Tibial nerve (tissue), 4 donors: ENCODE measurements at places on chromosomes 2 and 18. TPM values are rescaled to one million over a fixed set of nuclear protein-coding genes. Genes with fewer than 3 reads are reported as not detected.

DNA sequence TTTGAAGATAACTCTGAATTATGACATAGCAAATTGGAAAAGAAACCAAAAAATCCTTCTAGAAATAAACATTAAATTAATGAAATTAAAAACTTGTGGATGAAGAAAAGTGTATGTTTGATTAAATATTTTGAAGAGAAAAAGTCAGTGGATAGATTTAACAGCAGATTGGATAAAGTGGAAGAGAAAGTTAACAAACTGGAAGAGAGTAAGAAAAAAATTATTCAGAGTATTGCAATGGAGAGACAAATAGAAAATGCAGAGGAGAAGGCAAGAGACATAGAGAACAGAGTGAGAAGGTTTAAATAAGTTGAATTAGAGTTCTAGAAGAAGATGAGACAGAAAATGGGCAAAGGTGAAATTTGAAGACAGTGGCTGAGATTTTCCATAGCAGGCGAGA is 162.8 kb downstream of the DIS3L2 start:
- DNase-seq: no peak

- DNase-seq: no peak
These were observed 741.5 kb upstream of the SLC39A10 start for GRCh38 chr2:194915485-194915884.

GRCh38 chr2:118913803-118914645 is 28.0 kb upstream of the MARCO start:
- no peak for DNase-seq

- peak; percentile 76 for DNase-seq
These were observed 370.8 kb downstream of the OSR1 start for GRCh38 chr2:18987592-18988073.

FBXO48 gene
- total RNA-seq: 1.3 TPM

- no peak for DNase-seq
These were observed 199.8 kb downstream of the CLIP4 start for GRCh38 chr2:29314816-29315571.

DNA sequence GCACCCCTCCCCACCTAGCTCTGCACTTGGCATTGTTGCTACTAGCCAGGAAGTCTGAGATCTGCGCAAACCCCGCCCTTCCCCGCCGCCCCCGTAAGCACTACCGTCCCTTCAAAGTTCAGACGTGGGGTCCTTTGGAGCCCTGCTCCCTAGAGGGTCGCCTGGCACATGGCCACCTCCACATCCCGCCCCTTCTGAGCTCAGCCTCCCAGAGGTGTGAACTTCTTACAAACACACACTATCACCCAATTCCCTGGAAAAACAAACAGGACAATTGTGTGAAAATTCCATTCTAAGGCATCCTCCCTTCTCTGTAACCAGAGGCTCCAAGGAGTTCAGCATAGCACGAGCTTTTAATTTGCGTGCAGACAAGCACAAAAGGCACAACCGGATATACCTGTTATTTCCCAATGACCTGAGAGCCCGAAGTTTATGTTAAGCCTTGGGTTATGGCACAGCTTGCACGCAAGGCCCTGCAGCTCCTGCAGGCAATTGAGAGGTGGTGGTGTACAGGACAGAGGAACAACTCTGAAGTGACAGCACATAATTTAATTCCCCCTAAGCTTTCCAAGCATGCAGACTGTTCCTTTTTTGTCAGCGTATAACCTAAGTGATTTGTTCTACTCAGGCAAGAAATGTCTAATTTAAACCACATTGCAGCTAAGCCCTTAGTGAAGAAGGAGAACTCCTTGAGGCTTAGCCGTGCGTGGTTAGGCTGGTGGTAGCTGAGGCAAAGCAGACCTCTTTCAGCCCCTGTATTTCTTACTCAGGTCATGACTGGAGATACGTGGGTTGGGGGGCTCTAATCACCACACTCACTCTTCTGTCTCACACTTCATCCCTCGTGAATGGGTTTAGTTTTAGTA is 20.3 kb upstream of the CYP1B1 start:
- no peak for DNase-seq

FSHR gene
- not detected for total RNA-seq

RUFY4 gene
- not detected for total RNA-seq

CNDP1 gene
- not detected for total RNA-seq

GRCh38 chr2:119546447-119546767 is 2.2 kb downstream of the CFAP221 start:
- DNase-seq: no peak

- DNase-seq: no peak
These were observed 146.3 kb downstream of the ATL2 start for GRCh38 chr2:38230756-38231155.

DNA sequence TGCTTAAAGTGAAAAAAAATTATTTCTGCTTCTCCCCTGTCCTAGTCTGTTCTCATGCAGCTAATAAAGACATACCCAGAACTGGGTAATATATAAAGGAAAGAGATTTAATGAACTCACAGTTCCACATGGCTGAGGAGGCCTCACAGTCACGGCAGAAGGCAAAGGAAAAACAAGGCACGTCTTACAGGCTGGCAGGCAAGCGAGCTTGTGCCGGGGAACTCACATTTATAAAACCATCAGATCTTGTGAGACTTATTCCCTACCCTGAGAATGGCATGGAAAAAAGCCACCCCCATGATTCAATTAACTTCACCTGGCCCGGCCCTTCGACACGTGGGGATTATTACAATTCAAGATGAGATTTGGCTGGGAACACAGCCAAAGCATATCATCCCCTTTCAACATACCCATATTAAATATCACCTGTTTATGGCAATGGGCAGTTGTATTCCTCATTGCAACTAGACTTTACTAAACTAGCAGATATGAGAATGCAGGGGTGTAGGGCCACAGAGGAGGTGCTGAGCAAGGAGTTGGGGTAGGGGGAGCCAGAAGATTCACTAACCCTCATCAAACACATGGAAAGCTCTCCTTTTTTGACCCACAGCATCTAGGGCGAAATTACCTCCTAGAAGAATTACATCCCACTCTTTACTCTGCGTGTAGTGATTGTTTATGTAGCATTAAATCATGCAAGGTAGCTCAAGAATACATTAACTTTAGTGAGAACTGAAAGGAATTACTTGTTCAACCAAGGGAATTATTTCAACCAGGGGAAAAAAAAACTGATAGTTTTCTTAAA is 183.3 kb upstream of the DOK6 start:
- no peak for DNase-seq

GRCh38 chr18:75977081-75977480 is 518.0 kb downstream of the ZNF516 start:
- no peak for DNase-seq

DNA sequence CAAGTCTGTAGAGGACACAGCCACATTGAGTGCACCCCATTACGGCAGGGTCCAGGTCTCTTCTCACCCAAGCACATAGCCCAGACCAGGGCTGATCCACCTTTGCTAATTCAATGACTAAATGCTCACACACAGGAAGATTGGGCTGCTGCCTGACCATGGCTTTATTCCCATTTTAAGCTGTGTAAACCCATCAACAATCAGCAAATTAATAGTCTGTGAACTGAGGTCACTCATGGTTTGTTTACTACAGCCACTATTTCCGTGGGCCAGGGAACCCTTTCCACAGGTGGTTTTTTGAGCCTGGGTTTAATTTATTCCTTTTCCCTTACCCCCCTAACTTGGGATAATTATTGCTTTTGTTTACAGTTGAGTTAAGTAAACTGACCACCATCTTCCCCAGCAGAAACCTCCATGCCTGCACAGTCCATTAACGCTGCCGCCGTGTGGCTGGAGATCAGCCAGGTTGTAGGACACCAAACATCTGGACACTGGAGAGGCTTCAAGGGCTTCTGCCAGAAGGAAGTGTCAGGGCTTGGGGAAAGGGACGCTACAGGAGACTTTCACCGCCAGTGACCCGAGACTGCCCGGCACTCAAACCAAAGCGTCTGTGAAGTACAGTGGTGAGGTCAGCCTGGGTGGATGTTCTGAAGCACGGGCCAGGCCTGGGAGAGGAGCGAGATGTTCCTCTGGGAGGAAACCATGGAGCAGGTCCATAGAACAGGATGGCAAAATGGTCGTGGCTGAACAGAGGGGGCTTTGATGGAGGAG is 282.9 kb downstream of the DYSF start:
- DNase-seq: no peak

GRCh38 chr2:169768262-169768995 is 30.2 kb upstream of the SSB start:
- no peak for DNase-seq

SERPINB10 gene
- total RNA-seq: not detected
